Fibroblast of mammary gland (primary cell): ENCODE measurements at places on chromosomes 2 and 18.
A peak's percentile ranks its signal among the peaks of the same experiment; 100 is the strongest.

DNA sequence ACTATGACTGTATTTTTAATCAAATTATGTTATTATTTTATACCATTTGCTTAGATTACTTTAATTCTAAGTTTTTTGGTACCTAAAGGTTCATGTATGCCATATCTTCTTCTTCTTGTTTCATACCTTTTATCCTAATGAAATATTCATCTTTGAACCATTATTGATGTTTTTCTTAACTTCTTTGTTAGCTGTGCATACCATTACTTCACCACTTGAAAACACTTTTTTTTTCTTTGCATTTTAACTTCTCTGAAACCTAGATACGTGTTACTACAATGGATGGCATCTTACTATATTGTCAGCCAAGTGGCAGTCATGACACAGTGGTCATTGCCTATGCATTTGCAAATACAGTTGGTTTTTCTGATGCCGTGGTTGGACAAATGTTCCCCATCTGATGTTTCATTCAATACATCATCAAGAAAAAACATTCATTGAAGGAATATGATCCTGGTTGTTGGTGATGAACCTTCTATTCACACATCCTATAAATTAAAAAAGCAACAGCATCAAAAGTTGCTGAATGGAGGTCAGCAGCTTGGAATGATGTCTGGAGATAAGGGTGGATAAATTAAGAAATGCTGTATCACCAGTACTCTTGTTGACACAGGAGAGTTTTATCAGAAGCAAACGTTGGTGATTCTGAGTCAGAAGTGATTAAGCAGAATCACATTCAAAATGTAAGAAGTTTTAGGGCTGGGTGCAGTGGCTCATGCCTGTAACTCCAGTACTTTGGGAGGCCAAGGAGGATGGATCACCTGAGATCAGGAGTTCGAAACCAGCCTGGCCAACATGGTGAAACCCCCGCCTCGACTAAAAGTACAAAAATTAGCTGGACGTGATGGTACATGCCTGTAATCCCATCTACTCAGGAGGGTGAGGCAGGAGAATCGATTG lies 7.4 kb downstream of the IL36A start:
- DNase-seq = peak; percentile 6

GRCh38 chr18:55128437-55128836 lies 169.2 kb upstream of the CCDC68 start:
- DNase-seq = no peak

- no peak for DNase-seq
Observed at GRCh38 chr2:8438996-8439395, 242.9 kb upstream of the ID2 start.

- peak; percentile 38 for DNase-seq
Observed at GRCh38 chr18:23958036-23958435, 56.5 kb upstream of the TTC39C start.

- no peak for DNase-seq
Observed at GRCh38 chr18:32760391-32760790, 12.4 kb downstream of the KLHL14 start.

DNA sequence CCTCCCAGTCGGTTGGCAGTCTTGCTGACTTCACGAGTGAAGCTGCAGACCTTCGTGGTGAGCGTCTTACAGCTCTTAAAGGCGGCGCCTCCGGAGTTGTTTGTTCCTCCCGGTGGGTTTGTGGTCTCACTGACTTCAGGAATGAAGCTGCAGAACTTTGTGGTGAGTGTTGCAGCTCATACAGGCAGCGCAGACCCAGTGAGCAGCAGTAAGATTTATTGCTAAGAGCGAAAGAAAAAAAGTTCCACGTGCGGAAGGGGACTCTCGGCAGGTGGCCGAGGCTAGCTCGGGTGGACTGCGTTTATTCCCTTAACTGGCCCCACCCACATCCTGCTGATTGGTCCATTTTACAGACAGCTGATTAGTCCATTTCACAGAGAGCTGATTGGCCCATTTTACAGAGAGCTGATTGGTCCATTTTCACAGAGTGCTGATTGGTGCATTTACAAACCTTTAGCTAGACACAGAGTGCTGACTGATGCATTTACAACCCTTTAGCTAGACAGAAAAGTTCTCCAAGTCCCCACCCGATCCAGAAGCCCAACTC lies 240.3 kb downstream of the LRATD1 start:
- DNase-seq = no peak

- peak; percentile 80 for DNase-seq
Observed at GRCh38 chr2:178825183-178825582, 18.0 kb upstream of the TTN start.
